ENCODE measurements at places on chromosomes 2 and 18.

DNA sequence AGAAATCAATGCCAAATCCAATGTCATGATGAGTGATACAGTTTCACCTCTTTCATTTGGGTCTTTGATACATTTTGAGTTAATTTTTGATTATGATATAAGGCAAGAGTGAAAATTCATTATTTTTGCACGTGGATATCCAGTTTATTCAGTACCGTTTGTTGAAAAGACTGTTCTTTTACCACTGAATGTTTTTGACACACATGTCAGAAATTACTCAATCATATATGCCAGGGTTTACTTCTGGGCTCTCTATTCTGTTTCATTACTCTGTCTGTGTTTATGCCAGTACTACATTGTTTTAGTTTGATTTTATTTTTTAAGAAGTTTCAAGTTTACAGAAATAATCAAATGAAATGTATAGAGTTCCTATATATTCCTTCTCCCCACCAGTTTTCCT lies 154.4 kb downstream of the PTPRM start:
- no peak for DNase-seq

- no peak for DNase-seq
Observed at GRCh38 chr2:150876251-150876950, 385.3 kb downstream of the RBM43 start.

GRCh38 chr18:49813069-49813318 lies 339 bp downstream of the ACAA2 start:
- DNase-seq = no peak

- DNase-seq = no peak
Observed at GRCh38 chr18:26970637-26971036, 105.1 kb upstream of the AQP4 start.

GRCh38 chr2:14615121-14615520 lies 17.4 kb upstream of the LRATD1 start:
- no peak for DNase-seq

DNA sequence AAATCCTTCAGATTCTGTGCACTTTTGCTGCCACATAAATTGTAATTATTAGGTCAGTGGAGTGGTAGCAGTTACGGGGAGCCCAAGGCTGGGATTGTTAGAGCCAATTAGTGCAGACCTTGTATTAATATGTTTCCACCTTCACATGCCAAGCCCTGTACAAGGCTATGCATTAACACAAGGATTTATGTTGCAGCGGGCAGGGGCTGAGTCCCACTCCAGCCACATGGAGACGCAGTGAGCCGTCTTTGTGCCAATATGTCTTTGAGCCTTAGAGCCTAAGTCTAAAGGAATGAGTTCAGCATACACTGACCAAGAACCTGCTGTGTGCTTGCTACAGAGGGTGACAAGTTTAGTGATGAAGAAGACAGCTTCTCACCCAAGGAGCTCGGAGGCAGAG lies 238.2 kb downstream of the TSN start:
- no peak for DNase-seq

- no peak for DNase-seq
Observed at GRCh38 chr2:188786368-188786841, 187.8 kb upstream of the COL3A1 start.

DNA sequence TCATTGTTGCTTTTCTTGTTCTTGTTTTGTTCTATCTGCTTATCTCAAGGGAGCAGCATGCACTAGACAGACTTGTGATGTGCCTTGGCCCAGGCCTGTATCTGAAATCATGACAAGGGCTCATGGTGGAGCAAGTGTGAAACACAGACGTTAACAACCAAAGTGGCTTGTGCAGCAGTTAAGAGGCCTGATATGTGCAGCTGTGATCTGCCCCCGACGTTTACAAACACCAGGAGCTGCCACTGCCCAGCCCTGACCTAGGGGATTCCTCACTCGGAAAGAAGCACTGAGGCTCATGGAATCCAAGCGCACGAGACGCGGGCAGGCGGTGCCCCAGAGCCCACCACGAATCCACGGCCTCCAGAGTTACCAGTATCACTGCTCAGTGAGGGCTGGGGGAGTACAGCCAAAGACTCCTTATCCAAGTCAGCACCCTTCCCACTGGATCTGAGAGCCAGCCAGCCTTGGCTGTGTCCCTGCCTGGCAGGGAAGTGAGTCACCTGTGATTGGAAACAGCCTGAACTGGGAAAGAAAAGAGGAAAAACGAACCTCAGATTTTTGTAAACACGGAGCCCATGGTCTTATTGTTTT lies 62.3 kb upstream of the SNTG2 start:
- DNase-seq = peak; percentile 4

DNA sequence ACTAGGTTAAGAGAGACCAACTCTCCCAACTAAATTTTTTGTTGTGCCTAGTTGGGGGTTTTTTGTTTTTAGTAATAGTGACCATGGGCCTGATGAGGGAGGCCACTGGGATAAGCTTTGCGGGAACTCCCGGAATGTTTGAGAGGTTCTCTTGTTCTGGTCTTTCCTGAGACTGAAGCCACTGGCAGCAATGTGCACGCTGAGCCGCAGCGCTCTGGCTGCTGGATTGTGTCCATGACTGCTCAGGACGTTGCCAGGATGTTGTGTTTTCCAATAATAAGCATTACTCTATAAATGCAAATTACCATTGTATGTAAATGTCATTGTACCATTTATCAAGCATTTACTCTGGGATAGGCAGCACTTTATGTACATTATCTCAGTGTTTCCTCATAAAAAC lies 126.1 kb downstream of the GALNT1 start:
- no peak for DNase-seq

GRCh38 chr2:65991381-65992197 lies 443.3 kb upstream of the MEIS1 start:
- DNase-seq = no peak

DNA sequence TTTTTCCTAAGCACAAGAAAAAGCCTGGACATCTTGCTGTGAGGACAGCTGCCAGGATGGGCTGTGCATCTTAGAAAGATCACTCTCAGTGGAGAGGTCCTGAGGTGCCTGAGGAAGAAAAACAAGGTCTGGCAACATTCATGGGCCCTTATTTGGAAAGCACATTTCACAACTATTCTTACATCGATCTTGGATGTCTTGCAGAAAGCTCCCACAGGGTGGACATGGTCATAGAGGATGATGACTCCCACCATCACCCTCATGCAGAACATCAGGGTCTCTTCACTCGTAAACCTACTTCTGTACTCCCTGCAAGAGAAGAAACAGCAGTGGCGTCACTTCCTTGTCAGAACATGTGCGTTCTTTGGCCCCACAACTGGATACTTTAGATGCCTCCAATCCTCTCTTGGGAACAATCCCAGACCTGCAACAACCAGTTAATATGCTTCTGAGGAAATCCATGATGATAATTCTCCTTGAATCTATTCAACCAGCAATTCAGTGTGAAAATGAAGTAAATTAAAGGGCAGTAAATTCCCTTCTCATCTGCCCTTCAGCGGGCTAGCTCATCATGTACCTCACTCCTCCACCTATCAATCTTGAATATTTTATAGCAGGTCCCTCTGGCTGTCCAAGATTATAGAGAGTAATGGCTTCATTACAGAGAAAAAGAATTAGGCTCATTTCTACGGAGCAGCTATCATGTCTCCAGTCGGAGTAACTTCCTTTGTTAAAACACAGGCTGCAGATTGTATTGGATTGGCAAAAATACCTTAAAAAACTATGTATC lies 106.2 kb downstream of the CYRIA start:
- DNase-seq = no peak

- no peak for DNase-seq
Observed at GRCh38 chr18:13726972-13727331, 479 bp downstream of the RNMT start.

- DNase-seq = no peak
Observed at GRCh38 chr18:76494231-76495005, 624 bp downstream of the ZNF516 start.

- no peak for DNase-seq
Observed at GRCh38 chr2:66073172-66073571, 361.8 kb upstream of the MEIS1 start.

DNA sequence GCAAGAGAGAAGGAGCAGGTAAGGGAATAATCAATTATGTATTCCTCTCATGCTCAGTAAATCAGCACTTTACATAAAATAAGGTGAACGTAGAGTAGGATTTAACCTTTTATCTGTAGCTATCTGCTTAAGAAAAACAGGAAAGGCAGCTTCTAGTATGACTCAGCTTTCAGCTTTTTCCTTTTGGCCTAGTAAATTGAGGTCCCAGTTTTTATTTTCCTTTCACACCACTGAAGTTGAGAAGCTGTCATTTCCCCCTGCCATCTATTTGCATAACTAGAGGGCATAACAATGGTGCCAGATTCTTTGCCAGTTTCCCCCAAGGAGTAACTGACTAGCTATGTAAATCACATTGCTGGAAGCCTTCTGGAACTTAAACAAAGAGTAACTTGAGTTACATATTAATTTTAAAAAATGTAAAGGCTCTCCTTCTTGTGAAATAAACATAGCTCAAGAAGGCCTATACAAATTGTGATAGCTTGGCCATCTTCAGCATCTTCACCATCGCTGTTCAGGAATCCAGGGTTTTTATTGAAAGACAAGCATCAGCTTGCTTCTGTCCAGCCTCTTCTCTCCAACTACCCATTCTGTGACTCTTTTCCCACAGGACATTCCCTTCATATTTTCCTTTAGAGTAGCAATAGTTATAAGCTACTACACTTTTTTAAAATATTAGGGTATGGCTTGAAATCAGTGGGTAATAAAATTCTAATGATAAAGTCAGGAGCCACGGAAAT lies 97.0 kb downstream of the KYNU start:
- peak; percentile 12 for DNase-seq

- DNase-seq = no peak
Observed at GRCh38 chr2:238949710-238950345, 101.9 kb downstream of the TWIST2 start.

- DNase-seq = no peak
Observed at GRCh38 chr18:5142859-5143258, 54.2 kb downstream of the AKAIN1 start.

GRCh38 chr18:23088310-23088709 lies 47.0 kb upstream of the CABLES1 start:
- no peak for DNase-seq

DNA sequence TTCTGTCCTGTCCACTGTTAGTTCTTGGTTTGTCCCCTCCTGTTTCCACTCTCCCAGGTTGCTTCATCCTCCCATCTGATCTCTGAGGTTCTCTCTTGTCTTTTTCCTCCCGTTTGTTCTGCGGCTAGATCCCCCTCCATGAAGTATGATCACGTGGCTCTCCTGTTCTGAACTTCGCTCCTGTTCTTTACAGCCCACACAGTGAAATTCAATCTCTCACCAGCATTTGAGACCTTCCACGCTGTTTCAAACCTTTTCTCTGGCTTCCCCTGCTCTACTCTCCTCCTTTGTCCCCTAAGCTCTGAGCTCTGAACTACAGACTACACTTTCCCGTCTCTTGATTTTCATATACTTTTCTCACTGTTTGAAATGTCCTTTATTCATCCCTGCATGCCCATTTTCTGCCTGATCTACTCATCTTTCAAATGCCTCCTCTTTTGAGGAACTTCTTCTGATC lies 83.5 kb downstream of the OSBPL6 start:
- no peak for DNase-seq
